ENCODE measurements at places on chromosomes 3 and 15. TPM values are rescaled to one million over a fixed set of nuclear protein-coding genes. Genes with fewer than 3 reads are reported as not detected.

PAK6 gene
- polyA plus RNA-seq = 6.2 TPM

ITIH3 gene
- polyA plus RNA-seq = 8.2 TPM

CEMIP gene
- polyA plus RNA-seq = 2.0 TPM

DNA sequence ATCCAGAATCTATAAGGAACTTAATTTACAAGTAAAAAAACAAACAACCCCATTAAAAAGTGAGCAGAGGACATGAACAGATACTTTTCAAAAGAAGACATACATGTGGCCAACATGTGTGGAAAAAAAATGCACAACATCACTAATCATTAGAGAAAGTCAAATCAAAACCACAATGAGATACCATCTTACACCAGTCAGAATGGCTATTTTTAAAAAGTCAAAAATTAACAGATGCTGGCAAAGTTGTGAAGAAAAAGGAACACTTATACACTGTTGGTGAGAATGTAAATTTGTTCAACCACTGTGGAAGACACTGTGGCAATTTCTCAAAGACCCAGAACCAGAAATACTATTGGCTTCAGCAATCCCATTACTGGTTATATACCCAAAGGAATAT, 830.0 kb upstream of the ALCAM start:
- DNase-seq = no peak

DPPA2 gene
- 1.2 TPM for polyA plus RNA-seq

SH2D7 gene
- 0.95 TPM for polyA plus RNA-seq

DNA sequence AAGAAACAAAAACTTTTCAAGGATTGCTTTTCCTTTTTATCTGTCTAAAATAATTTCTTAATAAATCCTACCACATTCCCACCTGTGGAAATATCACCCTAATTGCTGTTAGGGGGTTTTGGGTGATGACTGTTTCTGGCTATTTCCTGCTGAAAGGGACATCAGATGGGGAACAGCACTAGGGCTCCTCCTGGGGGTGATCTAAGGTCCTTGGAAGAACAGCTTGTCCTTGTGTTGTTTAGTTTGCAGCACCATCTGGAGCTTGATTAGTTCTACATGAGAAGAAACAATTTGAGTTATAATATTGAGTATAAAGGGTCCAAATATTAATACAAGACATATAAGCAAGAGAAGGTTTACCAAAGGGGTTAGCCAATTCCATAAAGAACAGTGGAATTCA, 18.7 kb downstream of the OR5H15 start:
- DNase-seq = no peak

GCSAM gene
- polyA plus RNA-seq = 1.3 TPM

ANKRD63 gene
- polyA plus RNA-seq = not detected

HIGD2B gene
- 0.09 TPM for polyA plus RNA-seq

PEX11A gene
- polyA plus RNA-seq = 18.0 TPM

DNA sequence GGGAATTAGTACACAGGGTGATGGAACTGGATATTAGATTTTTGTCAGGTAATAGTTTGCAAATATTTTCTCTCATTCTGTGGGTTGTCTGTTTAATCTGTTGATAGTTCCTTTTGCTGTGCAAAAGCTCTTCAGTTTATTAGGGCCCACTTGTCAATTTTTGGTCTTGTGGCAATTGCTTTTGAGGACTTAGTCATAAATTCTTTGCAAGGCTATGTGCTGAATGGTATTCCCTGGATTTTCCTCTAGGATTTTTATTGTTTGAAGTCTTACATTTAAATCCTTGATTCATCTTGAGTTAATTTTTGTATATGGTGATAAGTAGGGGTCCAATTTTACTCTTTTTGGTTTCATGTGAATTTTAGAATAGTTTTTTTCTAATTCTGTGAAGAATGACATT, 111.3 kb downstream of the ARRDC4 start:
- DNase-seq = no peak

LRRFIP2 gene
- polyA plus RNA-seq = 38.8 TPM

DNA sequence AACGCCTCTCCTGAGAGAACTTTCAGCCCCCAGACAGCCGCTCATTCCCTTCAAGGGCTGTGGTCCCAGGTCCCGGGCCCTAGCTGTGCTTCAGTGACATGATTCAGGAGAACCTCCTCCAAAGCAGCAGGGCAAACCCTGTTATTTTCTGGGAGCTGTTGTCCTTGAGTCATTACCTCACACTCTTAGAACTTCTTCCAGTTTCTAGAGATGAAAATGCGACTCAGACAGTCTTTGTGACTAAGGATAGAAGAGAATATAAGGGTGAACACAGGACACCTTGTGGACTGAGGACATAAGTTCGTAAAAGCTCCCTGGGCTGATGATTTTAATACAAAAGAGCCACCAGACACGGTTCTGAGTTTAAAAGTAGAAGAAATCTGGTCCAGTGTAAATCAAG, 203.8 kb downstream of the RORA start:
- DNase-seq = no peak

Measured in left renal cortex interstitium (tissue), 4 donors.